ENCODE measurements at places on chromosomes 11 and 22.

DNA sequence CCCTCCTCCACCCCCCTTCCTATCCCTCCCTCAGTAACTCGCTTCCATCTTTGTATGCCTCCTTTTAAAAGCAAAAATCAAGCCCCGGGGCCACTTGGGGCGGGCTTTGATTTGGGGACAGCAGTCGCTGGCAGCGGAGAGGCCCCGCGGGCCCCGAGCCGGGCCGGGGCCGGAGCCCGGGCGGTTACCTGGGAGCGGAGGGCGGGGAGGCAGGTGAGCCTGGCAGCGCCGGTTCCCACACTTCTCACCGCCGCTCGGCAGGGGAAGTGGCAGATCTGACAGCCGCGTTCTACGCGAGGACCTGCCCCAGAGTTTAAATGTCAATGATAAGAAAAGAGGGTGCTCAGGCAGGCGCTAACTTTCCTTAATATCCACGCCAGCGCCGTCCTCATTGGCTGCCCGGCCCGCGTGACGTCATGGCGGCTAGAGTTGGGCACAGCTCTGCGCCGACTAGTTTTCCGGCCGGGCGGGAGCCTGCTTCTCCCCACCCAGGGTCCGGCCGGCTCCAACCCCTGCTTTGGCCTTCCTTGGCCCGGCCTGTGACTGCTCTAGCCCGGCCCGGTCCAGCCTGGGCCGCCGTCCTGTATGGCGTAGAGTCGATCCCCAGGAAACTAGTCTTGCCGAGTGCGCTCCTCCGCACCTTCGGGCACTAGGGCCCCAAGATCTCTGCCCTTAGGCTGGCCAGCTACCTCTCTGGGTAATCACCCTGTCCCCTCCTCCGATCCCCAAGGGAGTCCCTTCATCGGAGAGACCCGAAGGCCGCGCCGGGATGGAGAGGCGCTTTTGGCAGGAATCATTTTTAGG, 6.7 kb upstream of the PAX6 start:
- no peak for DNase-seq

DNA sequence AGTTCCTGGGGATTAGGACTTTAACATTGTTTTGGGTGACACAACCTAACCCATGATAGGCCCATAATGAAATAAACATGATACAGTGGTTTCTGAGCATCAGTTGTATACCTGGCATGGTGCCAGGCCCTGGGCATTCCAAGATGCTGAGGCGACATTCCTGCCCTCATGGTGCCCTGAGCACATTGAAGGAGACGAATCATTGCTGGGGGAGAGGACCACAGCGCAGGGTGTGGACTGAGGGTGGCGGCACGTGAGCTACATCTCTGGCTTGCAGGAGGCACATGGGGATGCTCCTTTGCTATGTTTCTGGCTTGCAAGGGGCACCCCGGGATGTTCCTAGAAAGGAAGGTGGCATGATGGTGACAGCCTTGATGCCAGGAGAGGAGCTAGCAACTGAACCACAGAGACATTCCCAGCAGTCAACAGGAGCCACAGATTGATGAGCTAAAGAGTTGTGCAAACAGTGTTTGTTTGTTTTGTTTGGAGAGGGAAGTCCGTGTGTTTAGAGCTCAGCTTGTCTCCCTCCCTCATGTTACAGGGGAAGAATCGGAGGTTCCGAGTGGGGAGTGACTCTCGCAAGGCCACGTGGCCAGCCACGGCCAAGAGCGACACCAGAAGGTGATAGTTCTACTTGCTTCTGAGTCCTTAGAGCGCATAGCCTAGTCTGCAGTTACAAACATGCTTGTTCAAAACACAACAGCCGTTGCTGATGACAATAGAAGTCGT, 106.4 kb downstream of the MIAT start:
- no peak for DNase-seq

GRCh38 chr11:85801527-85801926, 9.4 kb downstream of the SYTL2 start:
- no peak for DNase-seq

GRCh38 chr11:14669499-14669898, 25.9 kb downstream of the PDE3B start:
- no peak for DNase-seq

DNA sequence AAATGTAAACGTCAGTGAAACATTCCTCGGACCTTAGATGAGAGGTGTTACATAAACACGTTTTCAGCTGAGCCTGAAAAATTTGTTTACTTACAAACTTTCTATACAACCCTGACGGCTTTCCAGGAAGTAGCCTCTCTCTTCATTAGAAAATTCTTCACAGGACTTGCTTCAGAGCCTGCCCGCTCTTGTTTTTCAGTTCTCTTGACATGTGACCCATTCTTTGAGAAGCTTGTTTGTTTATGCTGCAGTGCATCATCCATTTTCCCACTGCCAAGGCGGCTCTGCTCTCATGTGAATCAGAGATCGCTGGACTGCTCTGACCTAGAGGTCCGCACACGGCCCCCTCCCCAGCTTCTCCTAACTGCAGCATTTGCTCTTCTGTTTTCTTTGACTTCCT, 47.9 kb upstream of the ARHGAP42 start:
- no peak for DNase-seq

GRCh38 chr11:36596880-36597279, 1.2 kb downstream of the RAG2 start:
- DNase-seq = no peak

- no peak for DNase-seq
Measured at GRCh38 chr22:26648528-26649388, 8.6 kb upstream of the MIAT start.

- no peak for DNase-seq
Measured at GRCh38 chr22:39688186-39688785, 117.7 kb downstream of the CACNA1I start.

DNA sequence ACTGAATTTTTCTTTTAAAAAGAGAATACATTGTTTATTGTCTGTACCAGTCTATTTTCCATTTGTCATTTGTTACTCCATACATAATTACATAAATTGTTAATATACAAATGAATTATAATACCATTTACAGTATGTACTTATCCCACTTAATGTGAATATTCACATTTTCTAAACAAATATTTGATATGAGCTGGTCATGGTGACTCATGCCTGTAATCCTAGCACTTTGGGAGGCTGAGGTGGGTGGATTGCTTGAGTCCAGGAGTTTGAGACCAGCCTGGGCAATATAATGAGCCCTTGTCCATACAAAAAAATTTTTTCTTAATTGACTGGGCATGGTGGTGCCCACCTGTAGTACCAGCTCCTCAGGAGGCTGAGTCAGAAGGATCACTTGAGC, 6.8 kb downstream of the SC5D start:
- DNase-seq = no peak

- DNase-seq = no peak
Measured at GRCh38 chr22:48370508-48371325, 1457.0 kb downstream of the BRD1 start.

GRCh38 chr11:117970400-117971024, 15.7 kb upstream of the IL10RA start:
- DNase-seq = no peak

- no peak for DNase-seq
Measured at GRCh38 chr11:125175896-125176575, 11.5 kb downstream of the PKNOX2 start.

DNA sequence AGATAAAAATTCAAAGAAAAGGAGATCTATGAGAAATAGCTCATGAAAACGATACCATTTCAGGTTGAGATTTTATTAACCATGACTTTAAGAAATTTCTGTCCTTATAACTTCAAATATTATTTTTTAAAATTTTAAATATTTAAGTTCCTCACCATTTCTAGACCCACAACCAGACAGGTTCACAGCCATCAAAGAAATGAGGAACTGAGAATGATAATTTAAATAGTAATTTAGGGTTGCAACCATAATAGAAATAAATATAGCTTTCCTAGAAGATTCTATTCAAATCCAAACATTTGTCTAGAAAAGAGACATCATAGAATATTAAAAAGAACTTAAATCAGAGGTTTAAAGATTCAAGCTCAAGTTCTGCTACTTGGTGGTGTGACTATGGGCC, 5.9 kb upstream of the VWA5A start:
- DNase-seq = no peak

DNA sequence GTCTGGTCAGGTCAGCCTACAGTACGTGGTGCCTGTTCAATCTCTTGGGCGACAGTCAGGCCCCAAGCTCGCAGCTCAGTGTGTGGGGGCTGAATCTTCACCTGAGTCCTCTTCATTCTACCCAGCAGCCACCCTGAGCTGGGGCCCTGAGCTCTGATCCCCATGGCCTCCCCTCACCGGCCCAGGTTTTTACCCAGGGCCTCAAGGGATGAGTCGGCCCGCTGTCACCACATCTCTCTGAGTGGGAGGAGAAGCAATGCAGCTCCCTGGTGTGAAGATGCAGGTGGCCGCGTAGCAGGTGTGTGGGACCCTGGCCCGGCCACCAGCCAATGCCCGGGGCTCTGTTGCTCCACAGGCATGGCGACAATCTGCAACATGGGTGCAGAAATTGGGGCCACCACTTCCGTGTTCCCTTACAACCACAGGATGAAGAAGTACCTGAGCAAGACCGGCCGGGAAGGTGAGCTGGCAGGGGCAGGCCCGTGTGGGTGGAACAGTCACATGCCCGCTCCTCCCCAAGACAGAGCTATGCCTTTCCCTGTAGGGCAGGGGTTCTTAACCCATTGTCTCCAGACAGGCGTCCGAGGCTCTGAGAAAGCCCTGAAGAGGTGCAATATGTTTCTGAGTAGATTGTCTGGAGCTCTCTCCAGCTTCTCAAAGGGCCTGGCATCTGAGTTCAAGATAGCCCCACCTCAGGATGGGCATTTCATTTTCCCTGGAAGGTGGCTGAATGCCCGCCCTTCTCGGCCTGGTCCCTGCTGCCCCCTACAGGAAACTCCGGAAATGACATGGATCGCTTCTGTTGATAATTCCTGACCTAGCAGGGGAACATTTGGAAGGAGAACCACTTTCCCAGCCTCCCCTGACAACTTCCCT, 26.9 kb downstream of the POLR3H start:
- peak; percentile 32 for DNase-seq

GRCh38 chr22:24108073-24108472, 73.2 kb upstream of the SUSD2 start:
- DNase-seq = no peak

DNA sequence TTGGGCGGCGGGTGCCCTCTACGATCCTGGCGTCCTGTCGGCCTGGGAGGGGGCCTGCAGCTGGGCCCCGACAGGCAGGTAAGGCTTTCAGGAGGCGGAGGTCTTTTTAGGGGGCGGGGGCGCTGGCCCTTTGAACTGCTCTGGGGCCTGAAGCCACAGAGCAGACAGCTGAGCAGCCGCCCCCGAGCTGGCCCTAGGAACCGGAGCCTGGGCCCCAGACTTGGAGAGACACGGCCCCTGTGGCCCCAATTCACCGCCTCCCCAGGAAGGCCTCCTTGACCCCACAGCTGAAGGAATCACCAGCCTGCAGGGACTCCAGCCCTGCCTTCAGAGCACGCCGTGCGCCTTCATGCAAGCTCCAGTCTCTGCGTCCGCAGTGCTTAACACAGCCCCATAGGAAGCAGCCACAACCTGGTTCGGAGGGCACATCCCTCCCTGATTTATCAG, 618 bp upstream of the CERK start:
- no peak for DNase-seq

- no peak for DNase-seq
Measured at GRCh38 chr11:69702239-69702691, 1.6 kb downstream of the FGF19 start.

DNA sequence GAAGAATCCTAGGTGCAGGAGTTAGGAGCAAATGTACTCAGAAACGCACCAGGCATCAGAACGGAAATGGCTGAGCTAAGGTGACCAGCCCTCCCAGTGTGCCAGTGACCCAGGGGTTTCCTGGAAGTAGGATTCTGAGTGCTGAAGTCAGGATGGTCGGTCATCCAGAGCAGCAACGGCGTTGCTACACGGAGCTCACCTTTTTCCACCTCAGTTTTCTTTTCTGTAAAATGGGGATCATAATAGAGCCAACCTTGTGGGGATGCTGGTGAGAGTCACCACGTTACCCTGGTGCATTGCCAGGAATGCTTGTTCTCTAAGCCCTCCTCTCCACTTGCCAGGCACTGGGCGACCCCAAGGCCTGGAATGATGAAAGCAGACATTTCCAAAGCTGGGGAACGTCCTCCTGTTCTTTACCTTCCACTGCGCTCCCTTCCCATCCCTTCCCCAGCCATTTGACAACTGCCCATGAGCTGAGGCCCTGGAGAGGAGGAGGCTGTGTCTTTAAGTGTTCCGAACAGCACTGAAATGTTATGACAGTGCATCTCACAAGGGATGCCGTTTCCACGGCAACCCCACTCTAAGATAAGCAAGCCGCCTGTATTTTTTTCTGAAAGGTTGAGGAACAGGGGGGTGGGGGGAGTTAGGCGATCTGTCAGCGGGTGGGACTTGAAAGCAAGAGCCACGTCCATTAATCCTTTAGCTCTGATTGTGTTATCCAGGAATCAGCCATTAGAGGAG, 66.8 kb downstream of the TSPAN18 start:
- no peak for DNase-seq

- no peak for DNase-seq
Measured at GRCh38 chr11:69981119-69981784, 96.9 kb upstream of the ANO1 start.

DNA sequence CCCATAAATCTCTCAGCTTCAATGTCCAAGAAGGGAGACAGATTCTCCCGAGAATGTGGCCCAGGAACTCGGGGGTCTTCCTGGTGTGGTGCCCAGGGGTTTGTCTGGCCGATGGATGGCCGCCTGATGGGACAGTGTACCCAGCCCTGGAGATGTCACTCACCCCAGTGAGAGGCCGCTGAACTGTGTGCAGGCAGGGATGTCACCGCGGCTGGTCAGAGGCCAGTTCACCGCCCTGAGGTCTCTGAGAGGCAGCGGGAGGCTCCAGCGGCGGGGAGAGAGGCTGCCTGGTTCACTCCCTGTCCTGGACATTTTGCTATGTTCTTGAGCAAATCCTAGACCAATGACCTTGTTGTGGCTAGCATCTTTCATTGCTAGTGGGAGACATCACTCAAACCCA, 1349.5 kb downstream of the BRD1 start:
- no peak for DNase-seq

DNA sequence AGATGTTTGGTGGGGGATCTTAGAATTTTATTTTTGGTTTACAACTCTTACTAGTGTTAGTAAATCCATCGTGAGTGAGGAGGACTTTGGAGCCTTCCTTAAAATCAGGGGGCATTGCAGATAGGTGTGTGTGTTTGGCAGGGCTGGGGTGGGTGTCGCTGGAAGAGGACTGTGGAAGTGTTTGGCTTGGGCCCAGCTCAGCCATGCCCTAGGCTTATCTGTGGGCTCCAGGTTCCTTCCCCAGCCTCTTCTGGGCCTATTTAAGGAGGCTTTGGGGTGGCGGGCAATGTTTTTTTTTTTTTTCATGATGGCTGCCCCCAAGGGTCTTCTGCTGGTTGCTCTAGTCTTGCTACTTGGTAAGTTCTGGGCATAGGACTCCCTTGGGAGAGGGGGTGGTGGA, 22.1 kb downstream of the MTFP1 start:
- DNase-seq = no peak

Measured in central memory CD8-positive, alpha-beta T cell (primary cell).